ENCODE measurements at places on chromosomes 1 and 21.
A peak's percentile ranks its signal among the peaks of the same experiment; 100 is the strongest.

- DNase-seq, result no peak
Observed at GRCh38 chr1:201422436-201423030, 1.0 kb upstream of the TNNI1 start.

GRCh38 chr1:92365378-92366039 lies 66.7 kb downstream of the RPAP2 start:
- no peak for DNase-seq

- DNase-seq, result no peak
Observed at GRCh38 chr1:115082949-115083348, 6.4 kb downstream of the TSPAN2 start.

DNA sequence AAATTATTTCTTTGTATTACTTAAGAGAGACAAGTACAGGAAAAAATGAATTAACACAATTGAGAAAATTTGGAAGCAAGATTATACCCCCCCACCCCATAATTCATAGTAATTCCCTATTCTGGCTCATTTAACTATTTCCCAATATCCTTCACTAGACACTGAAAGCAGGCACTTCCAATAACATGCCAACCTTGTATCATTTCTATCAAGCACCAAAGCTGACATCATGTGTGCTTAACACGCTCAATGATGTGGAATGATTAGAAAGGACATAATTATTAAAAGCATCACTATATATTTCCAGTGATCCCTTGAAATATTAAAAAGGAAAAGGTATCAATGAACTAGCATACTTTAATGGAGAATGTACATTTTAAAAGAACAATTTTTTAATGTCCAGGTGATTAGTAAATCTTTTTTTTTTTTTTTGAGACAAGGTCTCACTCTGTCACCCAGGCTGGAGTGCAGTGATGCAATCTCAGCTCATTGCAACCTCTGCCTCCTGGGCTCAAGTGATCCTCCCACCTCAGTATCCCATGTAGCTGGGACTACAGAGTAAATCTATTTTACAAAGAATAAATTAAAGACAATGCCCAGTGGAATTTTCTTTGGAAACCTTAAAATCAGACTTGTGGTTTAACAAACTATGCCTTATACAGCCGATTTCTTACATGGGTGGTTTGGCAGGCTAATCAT lies 443.9 kb downstream of the DSCAM start:
- DNase-seq, result no peak

- DNase-seq, result no peak
Observed at GRCh38 chr1:244841273-244841927, 5.9 kb downstream of the COX20 start.

- DNase-seq, result no peak
Observed at GRCh38 chr1:243680860-243681259, 169.2 kb downstream of the AKT3 start.

DNA sequence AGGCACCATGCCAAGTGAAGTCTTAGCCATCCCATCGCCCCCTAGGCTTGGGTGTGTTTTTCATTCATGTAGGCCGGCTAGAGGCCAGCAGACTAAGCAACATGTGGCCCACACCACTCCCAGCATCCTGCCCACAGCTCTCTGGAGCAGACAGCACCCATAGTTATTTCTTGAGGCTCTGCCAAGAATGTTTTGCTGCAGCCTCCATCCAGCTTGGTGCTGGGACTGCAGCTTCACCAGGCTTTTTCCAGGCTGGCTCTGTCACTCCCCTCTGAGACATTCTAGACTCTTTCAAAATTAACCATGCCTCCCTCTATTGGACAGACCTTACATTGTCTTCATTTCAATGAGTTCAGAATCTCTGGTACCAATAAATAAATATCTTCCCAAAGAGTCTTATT lies 104.2 kb downstream of the DUSP10 start:
- DNase-seq, result no peak

DNA sequence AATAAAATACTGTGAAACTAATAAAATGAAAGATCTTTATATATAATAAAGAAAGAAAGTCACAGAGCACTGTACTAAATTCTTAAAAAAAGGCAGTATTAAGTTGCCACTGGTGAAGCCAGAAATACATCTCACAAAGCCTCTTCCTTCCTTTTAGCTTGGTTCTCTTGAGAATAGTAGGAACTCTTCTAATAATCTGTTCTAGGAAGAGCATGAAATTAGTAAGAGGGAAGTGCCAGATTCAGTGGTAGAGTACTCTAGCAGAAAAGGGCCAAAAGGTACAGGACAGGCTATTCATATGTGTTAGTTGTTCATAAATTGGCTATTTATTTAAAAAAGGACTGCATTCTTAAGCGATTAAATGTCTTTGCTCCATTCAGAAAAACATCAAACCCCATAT lies 33.7 kb downstream of the CTTNBP2NL start:
- no peak for DNase-seq

DNA sequence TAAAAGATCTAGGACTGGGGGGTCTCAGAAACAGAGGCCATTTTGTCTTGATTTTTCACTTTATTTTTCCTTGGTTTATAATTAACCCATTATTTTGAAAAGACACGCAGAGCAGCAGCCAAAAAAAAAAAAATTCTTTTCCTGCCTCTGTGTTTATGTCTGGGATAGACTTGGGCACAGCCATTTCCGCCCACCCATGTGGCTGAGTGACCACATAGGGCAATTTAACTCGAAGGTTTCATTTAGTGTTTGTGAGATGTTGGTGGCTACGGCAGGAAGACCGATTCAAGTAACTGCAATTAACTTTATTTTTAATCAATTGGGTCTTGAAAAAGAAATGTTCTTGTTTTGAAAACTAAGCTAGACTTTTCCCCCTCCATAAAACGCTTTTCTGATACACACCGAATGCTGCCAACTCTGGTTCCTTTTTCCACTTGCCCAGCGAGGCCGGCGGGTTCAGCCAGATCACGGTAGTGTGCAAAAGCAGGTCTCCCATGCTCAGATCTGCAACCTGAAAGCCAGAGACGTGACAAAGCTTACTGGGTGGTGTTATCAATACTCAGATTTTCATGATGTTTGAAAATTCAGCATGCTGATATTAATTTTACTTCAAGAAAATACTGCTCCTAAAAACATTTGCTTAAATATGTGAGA lies 97.4 kb upstream of the KRTAP19-8 start:
- DNase-seq, result no peak

DNA sequence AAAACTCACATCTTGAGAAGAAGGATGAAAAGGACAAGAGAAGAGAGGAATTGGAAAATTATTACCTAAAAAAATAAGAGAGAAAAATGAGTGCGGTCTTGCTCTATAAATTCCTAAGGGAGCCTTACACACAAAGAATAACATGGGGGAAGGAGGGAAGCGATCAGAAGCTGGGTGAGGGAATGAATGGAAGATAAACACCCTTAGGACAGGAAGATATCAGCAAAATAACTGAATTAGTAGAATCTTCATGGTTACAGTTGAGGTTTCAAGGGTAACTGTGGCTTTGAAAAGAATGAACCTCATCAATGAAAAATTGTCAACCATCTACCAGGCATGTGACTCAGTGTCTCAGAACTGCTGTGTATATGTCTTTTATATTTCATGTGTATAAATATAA lies 192.5 kb upstream of the FOXD3 start:
- no peak for DNase-seq

- no peak for DNase-seq
Observed at GRCh38 chr1:227758366-227758765, 23.1 kb downstream of the SNAP47 start.

DNA sequence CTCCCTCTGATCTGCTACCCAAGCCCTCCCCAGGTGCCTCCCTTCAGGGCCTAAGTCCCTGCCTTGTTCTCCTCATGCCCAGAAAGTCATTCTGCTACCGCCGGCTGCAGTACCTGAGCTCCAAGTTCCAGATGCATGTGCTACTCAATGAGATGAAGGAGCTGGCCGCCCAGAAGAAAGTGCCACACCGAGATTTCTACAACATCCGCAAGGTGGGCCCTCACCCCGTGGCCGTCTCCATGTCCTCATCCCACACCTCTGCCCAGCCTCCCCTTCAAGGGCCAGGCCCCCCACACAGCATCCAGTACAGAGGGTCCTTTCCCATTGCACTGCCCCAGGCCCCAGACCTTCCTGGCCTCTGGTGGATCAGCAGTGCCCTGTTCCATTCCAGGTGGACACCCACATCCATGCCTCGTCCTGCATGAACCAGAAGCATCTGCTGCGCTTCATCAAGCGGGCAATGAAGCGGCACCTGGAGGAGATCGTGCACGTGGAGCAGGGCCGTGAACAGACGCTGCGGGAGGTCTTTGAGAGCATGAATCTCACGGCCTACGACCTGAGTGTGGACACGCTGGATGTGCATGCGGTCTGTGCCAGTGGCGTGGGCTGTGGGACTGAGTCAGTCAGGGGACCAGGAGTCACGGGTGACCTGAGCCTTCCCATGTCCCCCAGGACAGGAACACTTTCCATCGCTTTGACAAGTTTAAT lies 8.2 kb downstream of the AMPD2 start:
- no peak for DNase-seq

- DNase-seq, result peak; percentile 10
Observed at GRCh38 chr1:37634244-37634991, at the start of gene RSPO1. TSS of gene RSPO1 (minus strand) at chr1:37634892. CDS start at chr1:37629661, 5,231 bp downstream.

DNA sequence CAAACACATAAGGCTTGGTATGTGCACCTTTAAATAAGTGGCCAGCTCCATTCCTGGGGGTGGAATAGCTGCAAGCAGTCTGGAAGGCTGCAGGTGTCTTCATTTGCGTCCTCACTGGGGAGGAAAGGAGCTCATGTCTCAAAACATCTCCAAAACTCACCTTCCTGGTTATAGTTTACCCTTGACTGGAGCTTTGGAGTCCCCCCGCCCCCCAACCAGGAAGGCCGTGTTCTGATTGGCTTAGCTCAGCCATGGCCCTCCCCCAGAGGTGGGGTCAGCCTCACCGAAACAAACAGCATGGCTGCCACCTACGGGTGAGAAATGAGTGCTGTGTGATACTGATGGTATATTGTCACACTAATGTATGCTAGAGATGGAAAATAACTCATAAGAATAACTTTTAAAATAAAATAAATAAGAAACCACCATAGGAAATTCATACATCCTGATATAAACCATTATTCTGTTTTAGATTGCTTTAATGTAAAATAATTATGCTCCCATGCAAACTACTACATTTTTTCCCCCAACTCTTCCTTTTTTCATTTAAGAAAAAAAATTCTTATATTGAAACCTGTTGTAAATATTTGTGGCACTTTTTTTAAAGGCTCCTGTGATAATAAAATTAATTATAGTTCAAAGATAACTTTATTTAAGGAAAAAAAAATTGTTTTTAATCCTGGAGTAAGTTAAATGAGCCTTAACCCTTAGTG lies 90.8 kb downstream of the ZP4 start:
- peak; percentile 77 for DNase-seq

DNA sequence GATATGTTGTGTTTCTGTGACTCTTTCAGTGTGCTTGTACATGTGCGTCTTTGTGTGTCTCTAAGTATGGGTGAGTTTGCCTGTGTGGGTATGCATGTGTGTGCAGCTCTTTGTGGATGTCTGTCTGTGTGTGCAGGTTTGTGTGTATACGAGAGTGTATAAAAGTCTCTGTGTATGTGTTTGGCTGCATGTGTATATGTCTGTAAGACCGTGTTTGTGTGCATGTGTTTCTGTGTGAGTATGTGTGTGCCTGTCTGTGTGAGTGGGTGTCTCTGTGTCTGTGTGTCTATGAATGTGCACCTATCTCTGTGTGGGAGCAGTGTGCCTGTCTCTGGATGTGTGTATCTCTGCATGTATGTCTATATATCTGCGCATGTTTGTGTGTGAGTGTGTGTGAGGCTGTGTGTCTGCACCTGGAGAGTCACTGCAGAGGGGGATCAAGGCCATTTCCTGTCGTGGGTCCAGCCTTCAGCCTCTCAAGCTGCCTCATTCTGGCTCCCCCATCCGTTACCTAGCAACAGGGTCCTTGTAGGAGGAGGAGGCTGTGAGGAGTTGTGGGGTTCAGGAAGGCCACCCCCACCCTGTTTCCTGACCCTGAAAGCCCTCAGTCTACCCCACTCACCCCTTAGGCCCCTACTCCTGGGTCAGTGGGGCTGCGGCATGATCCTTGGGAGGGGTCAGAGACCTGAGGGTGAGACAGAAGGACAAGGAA lies 10.4 kb downstream of the FGR start:
- no peak for DNase-seq

DNA sequence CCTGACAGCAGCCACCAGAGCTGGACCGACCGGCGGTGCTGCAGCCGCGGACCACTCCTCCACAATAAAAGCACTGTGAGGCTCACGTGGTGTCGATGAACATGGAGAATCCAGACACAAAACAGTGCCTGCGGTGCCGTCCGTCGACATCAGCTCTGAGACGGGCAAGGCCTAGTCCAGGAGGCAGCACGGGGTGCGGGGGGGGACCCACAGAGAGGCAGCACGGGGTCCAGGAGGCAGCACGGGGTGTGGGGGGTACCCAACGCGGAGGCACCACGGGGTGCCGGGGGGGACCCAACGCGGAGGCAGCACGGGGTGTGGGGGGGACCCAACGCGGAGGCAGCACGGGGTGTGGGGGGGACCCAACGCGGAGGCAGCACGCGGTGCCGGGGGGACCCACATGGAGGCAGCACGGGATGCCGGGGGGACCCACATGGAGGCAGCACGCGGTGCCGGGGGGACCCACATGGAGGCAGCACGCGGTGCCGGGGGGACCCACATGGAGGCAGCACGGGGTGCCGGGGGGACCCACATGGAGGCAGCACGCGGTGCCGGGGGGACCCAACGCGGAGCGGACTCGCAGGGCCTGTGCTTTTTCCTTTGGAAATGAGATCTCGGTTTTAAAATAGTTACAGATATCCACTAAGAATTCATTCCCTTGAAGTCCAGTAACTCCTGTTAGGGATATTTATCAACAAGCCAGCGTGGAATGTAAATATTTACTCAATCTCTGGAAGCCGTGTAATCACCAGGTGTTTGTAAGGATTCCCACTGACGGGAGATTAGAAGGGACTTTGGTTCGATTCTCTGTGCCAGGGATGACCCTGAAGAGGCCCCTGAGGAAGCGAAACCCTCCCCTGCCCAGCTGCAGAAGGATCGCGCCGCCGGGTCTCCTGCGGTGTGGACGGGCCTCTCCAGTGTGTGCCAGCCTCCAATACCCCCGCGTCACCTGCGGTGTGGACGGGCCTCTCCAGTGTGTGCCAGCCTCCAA lies 52.1 kb downstream of the COL6A1 start:
- DNase-seq, result no peak

- DNase-seq, result peak; percentile 41
Observed at GRCh38 chr1:229147072-229147471, 123.8 kb upstream of the RAB4A start.

DNA sequence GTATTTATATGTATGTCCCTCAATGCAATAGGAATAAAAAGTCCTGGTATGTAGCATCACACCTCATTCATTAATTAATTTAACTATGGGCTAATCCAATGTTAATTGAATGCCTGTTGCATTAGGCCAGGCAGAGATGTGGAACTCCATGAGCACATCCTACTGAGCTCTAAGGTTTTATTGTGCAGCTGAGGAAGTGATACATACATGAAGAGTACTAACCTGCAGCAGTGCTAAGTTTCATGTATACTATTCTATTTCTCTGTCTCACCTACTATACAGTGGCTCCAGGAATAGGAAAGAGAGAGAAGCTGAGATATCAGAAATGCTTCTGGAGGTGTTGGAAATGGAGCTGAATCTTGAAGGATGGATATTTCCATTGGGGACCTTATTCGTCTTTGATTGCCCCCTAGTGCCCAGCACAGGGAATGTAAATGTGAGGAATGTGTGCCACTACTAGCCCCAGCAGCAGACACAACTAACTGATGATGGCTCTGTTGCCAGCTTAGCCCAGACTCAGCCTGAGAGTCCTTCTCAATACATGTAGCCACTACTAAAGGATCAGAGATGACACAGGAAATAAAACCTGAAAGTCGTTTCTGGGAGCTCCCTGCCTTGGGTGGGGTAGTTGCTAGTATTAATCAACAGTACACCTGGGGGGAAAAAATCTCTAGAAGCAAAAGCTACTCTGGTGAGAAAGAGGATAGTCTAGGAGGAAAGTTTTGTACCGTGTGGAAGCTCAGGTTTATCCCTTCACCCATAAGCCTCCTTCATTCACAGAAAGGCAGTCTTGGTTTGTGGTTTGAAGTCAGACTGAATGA lies 173.3 kb upstream of the FOXD3 start:
- peak; percentile 40 for DNase-seq

All from mammary epithelial cell (primary cell).